Uterine smooth muscle cell (primary cell): ENCODE measurements at places on chromosomes 11 and 22. TPM values are rescaled to one million over a fixed set of nuclear protein-coding genes. Genes with fewer than 3 reads are reported as not detected.

The PHOX2A gene
- total RNA-seq, result not detected in 2 replicates

The MYOD1 gene
- total RNA-seq, result 0.12 TPM in 1 of 2 replicates, not detected in the other

The LUZP2 gene
- total RNA-seq, result under 0.01 and 0.11 TPM in 2 replicates

The IGLL1 gene
- total RNA-seq, result not detected in 2 replicates

The IGSF9B gene
- 0.11 and 0.50 TPM in 2 replicates for total RNA-seq

The MRGPRF gene
- 33.6 and 44.1 TPM in 2 replicates for total RNA-seq

The DRD2 gene
- total RNA-seq, result not detected in 2 replicates

The BIK gene
- total RNA-seq, result not detected in 2 replicates

The ARHGEF17 gene
- total RNA-seq, result 37.2 and 38.6 TPM in 2 replicates

The PARVA gene
- 19.3 and 35.7 TPM in 2 replicates for total RNA-seq

The FJX1 gene
- total RNA-seq, result 88.3 and 97.0 TPM in 2 replicates

The MCM5 gene
- 37.2 and 142 TPM in 2 replicates for total RNA-seq

The FOLR1 gene
- total RNA-seq, result 0.12 TPM in 1 of 2 replicates, not detected in the other

The ST14 gene
- under 0.01 TPM in 1 of 2 replicates, not detected in the other for total RNA-seq
